Stimulated activated CD8-positive, alpha-beta memory T cell treated with anti-CD3 and anti-CD28 coated beads, Interleukin-4, amount 100 ng/mL, for 48 hours (primary cell): ENCODE measurements at places on chromosomes 12 and 14.

DNA sequence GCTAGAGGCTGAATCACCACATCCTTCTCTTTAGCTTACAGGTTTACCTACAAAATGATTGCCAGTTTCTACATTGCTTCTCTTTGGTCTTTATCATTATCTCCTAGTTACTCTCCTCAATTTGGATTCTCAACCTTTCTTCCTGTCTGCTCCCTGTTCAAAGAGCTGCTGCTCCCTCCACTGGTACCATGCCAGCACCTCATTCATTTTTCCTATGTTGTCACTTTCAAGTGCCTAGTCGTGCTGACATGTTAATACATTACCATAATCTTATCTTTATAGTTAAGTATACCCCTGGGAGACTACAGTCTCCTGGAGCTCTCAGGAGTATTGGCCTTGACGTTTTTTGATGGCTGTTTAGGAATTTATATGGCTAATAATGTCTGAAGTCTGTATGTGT lies 14.2 kb downstream of the FRS2 start:
- DNase-seq, result no peak

DNA sequence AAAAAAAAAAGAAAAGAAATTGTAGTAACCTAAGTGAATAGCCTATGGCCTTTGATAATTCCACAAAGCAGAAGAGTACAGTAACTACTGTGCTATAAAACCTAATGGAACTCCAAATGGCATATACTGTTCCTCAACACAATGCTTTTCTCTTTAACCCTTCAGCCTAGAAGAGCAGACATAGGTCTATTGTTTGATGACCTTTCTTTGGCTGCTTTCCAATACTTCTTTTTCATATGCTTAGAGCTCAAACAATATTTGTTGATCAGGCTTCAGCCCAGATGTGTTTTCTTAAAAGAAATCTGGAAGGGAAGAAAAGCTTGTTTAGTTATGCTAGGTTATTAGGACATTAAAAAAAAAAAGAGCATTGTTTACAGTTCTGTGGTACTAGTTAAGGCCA lies 116.4 kb downstream of the NTN4 start:
- DNase-seq, result no peak

DNA sequence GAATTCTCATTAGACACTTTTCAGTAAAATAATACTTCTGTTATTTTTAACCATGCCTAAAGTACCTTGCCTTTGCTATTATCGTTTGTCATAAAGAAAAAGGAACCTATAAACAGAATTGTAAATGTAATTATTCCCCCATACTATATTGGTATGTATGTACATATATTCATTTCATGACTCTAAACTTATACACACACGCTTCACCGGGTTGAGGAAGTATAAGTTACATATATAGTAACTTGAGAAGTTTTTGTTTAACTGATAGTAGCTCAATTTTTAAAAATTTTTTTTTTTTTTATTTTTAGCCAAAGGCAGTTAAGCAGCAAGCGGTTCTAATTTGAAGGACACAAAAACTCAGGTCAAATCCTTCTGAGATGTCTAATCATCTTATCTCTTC lies 107.6 kb downstream of the PLEKHG7 start:
- DNase-seq, result no peak

GRCh38 chr14:99592933-99593753 lies 10.9 kb downstream of the CCDC85C start:
- DNase-seq, result no peak

GRCh38 chr12:50786498-50787231 lies 22.8 kb downstream of the ATF1 start:
- no peak for DNase-seq

DNA sequence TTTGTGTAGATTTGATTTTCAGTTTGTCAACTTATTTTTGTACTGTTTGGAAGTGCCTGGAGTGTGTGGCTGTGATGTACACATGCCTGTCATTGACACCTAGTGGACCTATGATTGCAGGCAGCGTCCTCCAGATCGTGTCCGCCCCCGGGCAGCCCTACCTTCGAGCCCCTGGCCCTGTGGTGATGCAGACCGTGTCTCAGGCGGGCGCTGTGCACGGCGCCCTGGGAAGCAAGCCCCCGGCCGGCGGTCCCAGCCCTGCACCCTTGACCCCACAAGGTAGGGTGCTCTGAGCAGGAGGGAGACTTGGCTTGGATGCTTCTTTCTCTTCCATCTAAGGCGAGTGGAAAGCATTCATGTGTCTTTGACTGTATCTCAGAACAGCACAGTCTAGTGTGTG lies 75.8 kb downstream of the EP400 start:
- DNase-seq, result no peak

DNA sequence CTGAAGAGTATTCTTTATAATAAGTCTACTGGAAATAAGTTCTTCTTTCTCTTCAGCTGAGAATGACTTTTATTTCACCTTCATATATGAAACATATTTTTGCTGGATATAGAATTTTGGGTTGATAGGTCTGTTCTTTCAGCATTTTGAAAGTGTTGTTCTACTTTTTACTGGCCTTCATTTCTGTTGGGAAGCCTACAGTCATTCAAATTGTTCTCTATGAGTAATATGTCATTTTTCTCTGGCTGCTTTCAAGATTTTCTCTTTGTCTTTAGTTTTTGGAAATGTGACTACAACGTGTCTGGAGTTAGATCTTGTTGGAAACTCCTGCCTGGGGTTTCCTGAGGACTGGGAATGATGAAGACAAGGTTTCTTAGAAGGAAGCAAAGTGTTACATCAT lies 10.0 kb downstream of the FGFR1OP2 start:
- DNase-seq, result no peak
